ENCODE measurements at places on chromosomes 2 and 18.

DNA sequence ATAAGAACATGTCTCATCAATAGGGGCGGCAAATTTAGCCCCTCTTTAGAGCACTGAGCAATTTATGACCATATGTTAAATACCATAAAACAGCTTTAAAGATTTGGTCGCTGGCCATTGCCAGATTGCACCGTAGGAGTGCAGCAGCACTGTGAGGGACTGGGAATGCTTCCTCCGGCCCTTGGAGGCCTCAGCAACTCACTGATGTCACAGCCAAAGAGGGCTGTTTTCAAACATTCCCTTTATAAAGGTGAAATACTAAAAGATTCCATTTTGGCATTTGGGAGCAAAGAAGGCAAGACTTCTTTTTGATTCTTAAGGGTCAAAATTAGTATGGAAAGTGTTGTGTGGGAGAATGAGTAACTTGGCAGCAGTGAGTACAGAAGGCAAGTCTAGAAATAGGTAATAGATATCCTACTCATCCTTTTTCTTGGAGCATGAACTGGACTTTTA, 63.7 kb downstream of the BABAM2 start:
- DNase-seq = no peak

GRCh38 chr2:206086716-206087350, 859 bp upstream of the INO80D start:
- no peak for DNase-seq

DNA sequence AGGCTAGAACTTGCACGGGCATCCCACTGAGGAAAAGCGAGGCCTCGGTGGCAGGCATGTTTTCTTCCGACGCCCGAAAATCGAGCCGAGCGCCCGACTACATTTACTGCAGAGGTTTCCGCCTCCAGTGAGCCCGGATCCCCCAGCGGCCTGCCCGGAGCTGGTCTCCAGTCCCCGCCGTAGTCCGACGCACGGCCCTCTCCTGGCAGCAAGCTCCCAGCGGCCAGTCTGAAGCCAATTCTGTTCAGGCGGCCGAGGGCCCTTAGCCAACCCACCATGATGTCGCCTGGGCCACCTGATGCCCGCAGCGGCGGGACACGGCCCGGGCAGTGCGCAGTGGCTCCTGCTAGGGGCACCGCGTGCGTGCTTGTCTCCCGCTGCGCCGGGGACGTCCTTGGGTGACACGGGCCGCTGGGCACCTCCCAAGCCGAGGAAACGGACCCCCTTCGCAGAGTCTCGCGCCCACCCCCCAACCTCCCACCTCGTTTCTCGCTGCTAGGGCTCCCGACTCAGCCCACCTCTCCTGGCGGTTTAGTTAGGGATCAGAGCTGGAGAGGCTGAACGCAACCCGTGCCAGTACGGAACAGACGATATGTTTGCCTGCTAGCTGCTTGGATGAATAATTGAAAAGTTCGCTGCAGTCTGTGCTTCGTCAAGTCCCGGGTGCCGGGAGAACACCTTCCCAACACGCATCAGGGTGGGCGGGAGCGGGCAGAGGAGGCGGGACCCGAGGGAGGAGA, 5.3 kb downstream of the ONECUT2 start:
- DNase-seq = no peak

DNA sequence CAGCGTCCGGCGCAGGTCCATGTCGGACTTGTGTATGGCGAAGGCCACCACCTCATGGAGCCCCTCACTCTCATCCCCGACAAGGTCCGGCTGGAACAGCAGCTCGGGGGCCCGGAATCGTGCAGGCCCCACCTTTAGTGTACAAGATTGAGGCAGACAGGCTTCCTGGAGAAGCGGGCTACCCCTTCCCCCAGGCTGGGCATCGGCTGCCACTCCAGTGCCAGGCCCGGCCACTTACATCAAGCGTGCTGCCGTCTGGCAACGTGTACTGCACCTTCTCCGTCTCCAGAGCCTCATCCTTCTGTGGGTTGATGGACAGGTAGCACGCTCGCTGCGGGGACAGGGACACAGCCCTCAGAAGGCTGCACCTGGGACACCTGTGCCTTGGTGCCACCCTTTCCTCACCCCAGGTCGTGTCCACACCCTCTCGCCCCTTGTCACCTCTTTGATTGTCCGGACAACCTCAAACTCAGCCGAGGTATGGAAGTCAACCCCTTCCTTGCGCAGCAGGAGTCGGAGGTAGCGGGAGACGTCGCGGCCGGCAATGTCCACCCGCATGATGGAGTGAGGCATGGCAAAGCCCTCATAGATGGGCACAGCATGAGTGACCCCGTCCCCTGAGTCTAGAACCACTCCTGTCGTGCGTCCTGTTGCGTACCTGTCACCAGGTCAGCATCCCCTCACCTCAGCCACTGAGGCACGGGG, 5.7 kb downstream of the ACTR1B start:
- DNase-seq = no peak

DNA sequence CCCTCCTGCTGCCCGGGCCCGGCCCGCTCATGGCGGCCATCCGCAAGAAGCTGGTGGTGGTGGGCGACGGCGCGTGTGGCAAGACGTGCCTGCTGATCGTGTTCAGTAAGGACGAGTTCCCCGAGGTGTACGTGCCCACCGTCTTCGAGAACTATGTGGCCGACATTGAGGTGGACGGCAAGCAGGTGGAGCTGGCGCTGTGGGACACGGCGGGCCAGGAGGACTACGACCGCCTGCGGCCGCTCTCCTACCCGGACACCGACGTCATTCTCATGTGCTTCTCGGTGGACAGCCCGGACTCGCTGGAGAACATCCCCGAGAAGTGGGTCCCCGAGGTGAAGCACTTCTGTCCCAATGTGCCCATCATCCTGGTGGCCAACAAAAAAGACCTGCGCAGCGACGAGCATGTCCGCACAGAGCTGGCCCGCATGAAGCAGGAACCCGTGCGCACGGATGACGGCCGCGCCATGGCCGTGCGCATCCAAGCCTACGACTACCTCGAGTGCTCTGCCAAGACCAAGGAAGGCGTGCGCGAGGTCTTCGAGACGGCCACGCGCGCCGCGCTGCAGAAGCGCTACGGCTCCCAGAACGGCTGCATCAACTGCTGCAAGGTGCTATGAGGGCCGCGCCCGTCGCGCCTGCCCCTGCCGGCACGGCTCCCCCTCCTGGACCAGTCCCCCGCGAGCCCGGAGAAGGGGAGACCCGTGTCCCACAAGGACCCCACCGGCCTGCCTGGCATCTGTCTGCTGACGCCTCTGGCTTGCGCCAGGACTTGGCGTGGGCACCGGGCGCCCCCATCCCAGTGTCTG, 767 bp downstream of the RHOB start:
- DNase-seq = no peak

- DNase-seq = no peak
These were observed 2.2 kb downstream of the ADCY3 start for GRCh38 chr2:24917731-24918325.

DNA sequence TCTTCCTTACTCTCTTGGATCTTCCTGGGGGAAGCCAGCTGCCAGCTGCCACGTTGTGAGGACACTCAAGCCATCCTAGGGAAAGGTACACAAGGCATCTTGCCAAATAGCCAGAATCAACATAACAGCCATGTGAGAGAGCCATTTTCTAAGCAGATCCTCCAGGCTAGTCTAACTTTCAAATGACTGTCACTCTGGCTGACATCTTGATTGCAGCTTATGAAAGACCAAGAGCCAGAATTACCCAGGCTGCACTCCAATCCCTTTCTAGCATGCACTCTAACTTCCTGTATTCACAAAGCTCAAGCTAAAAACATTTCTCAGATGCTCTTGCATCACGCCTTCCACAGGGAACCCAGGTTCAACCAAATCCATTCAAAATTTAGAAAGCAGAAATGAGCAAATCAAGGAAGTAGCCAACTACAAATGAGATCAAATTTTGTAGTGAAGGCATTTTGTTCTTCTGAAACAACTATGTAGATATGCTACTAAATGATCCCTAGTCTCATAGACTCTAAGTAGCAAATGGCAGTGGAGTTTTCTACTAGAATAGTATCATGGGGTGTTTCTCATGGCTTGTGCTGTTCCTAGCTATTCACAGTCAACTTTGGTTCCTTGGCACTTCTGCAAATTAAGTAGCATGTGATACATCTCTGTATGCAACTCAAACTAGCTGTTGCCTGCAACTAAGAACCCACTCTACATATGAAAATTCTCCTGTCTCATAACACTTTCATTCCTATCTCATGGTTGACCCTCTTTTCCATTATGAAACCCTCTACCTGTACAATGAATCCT, 281.9 kb downstream of the ZEB2 start:
- DNase-seq = no peak

DNA sequence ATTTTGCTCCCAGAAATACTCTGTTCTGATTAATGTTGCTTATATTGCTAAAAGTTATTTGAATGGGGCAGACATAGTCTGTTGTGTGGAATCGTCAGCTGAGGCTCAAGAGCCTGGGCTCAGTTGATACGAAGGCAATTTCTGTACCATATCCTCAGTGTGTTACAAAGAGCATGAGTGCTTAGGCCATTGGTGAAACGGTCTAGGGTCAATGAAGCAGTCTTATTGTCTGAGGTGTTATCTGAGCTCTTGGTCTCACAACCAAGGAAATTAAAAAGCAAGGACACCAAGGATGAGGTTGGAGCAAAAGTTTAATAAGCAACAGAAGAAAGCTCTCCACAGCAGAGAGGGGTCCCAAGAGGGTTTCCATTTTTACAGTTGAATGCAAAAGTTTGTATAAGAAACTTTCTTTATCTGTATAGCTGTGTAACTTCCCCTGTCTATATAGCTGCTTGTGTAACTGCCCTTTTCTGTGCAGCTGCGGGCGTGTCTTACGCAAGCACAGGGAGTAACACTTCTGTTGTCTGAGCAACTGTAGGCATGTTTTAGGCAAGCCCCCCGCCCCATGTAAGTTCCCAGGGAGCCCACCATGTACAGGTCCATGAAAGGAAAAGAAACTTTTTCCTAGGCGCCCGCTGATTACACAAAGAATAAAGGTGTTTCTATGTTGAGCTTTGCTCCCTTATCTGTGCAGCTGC, 40.6 kb upstream of the DSC1 start:
- no peak for DNase-seq

- DNase-seq = no peak
These were observed 15.9 kb downstream of the EFEMP1 start for GRCh38 chr2:55907686-55908085.

GRCh38 chr18:55353391-55353790, 234.6 kb downstream of the TCF4 start:
- no peak for DNase-seq

DNA sequence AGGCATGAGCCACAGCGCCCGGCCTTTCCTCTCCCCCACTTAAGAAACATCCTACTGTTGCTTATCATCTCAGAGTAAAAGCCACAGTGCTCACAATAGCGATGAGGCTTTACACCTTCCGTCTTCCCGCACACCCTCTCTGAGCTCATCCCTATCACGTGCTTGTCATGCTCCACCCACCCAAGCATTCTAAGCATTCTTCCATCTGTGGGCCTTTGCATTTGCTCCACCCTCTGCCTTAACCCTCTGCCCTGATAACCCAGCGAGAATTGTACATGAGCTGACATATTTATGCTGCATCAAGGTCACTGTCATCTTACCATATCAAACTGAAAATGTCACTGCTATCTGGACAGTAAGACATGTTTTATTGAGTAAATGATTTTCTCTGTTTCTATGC, 22.6 kb downstream of the FOXI3 start:
- DNase-seq = no peak

DNA sequence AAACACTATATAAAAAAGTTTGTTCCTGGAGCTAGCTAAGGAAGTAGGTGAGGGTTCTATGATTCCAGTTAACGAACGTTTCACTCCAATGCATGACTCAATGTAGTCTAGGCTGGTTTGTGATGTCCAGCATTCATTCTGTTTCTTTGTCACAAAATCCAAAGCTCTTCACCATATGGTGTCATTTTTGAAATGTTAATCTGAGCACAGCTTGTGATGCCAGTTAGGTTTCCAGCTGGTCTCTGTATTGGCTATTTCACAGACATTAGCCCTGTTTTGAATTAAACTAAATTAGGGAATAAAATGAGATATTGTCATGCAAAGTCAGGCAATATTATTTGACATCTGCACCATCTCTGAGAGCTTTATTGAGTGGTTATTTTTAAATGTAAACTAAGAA, 159.4 kb downstream of the RBM43 start:
- DNase-seq = no peak

- no peak for DNase-seq
These were observed 225.7 kb upstream of the FOSL2 start for GRCh38 chr2:28166956-28167355.

GRCh38 chr2:230734247-230735175, 21.9 kb downstream of the CAB39 start:
- DNase-seq = no peak

- DNase-seq = no peak
These were observed 218.0 kb downstream of the DLGAP1 start for GRCh38 chr18:4236940-4237663.

- DNase-seq = no peak
These were observed 233.3 kb downstream of the INSIG2 start for GRCh38 chr2:118321432-118322105.

DNA sequence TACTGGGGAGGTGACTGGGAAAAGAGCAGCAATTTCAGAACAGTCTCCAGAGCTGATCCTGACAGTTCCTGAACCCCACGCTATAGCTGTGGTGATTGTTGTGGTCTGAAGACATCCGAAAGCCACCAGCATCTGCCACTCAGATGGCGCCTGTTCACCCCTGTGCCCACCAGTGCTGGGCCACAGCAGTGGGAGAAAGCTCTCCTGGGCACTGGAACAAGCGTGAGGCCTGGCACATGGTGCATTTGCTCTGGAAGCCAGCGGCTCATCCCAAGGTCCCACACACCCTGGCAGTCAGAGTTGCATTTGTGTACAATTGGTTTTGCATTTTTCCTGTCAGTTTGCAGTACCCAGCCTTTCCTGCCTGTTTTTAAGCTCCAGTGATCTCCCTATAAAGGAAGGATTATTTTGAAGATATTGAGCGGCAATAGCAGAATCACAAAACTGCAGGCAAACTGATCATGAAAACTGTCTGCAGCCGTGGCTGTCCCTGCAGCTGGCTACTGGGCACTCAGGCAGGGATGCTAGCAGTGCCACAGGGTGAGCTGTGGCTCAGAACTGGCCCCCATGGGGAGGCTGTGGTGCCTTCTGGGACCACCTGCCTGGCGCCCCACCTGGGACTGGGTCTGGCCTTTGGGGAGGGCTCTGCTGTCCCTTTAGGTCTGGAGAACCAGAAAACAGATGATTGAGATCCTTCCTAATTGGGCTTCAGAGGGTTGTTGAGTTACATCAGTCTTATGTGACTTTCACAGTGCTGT, 30.1 kb downstream of the IMPA2 start:
- DNase-seq = no peak

GRCh38 chr2:44839771-44840502, 101.6 kb upstream of the SIX3 start:
- DNase-seq = no peak

DNA sequence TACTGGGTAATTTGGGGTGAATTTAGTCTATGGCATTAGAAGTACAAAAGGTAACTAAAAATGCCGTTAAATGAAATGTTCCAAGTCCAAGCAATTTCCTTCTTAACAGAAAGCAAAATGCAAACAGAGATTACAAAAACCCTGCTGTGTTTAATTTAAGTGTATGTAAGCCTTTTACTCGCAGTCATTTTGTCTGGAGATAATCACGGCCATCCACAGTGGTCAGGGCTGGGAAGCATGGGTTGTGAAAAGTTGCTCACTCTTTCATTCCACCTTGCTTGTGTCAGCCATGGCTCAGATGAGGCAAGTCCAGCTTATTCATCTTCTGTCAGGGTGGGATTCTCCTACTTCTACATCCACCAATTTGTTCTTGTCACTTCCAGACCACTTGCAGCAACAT, 983.6 kb upstream of the ZEB2 start:
- no peak for DNase-seq

- DNase-seq = no peak
These were observed 10.0 kb upstream of the ASAP2 start for GRCh38 chr2:9196637-9197036.
